ENCODE measurements at places on chromosomes 13 and 19.

GRCh38 chr19:5567970-5568407, 236 bp upstream of the TINCR start:
- H3K4me1 ChIP-seq: no peaks in the 10 kb centered on the region
- no peak overlapping the region for H3K4me3 ChIP-seq
- no peaks in the 10 kb centered on the region for H3K36me3 ChIP-seq
- peak; percentile 36 for ATAC-seq

DNA sequence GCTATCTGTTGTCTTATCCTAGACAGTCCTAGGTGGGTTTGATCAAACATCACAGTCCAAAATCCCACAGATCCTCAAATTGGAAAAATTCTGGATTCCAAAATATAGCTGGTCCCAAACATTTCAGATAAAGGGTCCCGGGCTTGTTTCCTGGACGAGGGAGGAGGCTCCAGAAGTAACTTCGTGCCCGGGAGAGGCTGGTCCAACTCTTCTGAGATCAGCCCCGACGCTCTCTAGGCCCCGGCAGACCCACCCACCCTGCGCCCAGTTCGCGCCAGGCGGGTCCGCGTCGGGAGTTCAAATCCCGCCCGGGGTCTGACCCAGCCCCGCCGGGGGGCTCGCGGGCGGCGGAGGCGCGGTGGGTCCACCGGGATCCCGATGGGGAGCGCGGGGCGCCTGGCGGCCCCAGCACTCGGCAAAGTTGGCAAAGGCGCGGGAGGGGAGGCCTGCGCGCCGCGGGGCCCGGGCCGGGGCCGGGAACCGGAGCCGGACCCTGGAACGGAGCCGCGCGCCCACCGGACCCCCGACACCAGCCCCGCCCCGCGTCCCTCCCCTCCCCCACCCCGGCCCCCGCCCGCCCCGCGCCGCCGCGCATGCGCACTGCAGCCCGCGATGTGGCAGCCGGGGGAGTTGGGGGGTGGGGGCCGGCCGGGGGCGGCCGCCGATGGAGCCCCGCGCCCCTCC, 513 bp downstream of the MIER2 start:
- peak; percentile 68 for ATAC-seq
- peaks cover 16% of the 10 kb centered on the region for H3K36me3 ChIP-seq
- peaks cover 8% of the 10 kb centered on the region for H3K27me3 ChIP-seq
- H3K27ac ChIP-seq: peak overlapping the region; percentile 24
- peaks cover 55% of the 10 kb centered on the region for H3K4me1 ChIP-seq

- no peaks in the 10 kb centered on the region for H3K4me1 ChIP-seq
- no peak overlapping the region for H3K4me3 ChIP-seq
- no peaks in the 10 kb centered on the region for H3K36me3 ChIP-seq
- ATAC-seq: no peak
Measured at GRCh38 chr13:51977625-51978024, 33.6 kb downstream of the ATP7B start.

DNA sequence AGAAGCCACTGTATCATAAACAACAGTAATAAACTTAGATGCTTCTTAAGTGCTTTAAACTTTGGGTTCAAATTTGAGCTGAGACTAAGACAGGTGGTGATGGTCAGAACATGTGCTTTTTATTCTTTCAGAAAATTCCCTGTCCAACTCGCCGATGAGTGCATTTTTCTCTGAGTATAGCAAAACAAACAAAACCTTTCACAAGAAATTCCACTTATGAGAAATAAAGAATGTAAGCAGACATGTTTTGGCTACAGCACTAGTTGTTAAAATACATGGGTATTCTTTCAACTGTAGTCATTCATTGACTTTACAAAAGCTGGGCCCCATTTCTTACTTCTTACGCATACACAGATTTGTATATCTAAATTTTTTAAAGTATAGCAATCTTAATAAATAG, 125.6 kb downstream of the SPRY2 start:
- no peak overlapping the region for H3K27ac ChIP-seq
- no peak overlapping the region for H3K4me3 ChIP-seq
- no peaks in the 10 kb centered on the region for H3K4me1 ChIP-seq
- H3K36me3 ChIP-seq: no peaks in the 10 kb centered on the region
- ATAC-seq: no peak

GRCh38 chr13:73742982-73743381, 391.2 kb downstream of the KLF12 start:
- no peak overlapping the region for H3K4me3 ChIP-seq
- no peak overlapping the region for H3K27ac ChIP-seq
- no peaks in the 10 kb centered on the region for H3K4me1 ChIP-seq
- no peak for ATAC-seq

DNA sequence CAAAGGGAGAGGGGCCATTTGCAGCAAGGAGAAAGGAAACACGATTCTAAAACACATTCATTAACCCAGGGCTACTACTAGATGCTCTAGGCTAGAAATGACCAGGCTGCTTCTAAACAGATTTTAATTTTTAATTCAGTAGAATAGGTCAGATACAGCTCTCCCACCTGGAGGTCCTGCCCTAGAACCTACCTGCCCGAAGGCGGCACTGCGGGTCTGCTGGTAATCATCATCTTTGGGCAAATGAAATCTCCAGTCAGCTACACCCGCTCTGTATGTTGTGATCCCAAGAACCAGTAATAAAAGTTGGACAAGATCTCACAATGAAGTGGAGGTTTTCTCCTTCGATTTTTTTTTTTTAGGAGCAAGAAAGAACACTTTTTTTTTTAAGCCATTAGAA, 345.3 kb downstream of the ENOX1 start:
- no peak for ATAC-seq
- no peak overlapping the region for H3K27ac ChIP-seq
- H3K36me3 ChIP-seq: no peaks in the 10 kb centered on the region
- no peaks in the 10 kb centered on the region for H3K4me1 ChIP-seq
- no peaks in the 10 kb centered on the region for H3K27me3 ChIP-seq
- H3K4me3 ChIP-seq: no peak overlapping the region

GRCh38 chr13:40002016-40002415, 346.6 kb downstream of the COG6 start:
- no peaks in the 10 kb centered on the region for H3K36me3 ChIP-seq
- H3K4me3 ChIP-seq: no peak overlapping the region
- no peaks in the 10 kb centered on the region for H3K4me1 ChIP-seq
- ATAC-seq: no peak
- H3K27me3 ChIP-seq: peaks cover 19% of the 10 kb centered on the region
- no peak overlapping the region for H3K27ac ChIP-seq

- no peak overlapping the region for H3K27ac ChIP-seq
- H3K4me1 ChIP-seq: no peaks in the 10 kb centered on the region
- ATAC-seq: no peak
- no peaks in the 10 kb centered on the region for H3K36me3 ChIP-seq
- no peak overlapping the region for H3K4me3 ChIP-seq
Measured at GRCh38 chr13:105089858-105090643, 1445.4 kb downstream of the EFNB2 start.

GRCh38 chr13:52651897-52652195, 790 bp upstream of the SUGT1 start:
- peaks cover 8% of the 10 kb centered on the region for H3K4me1 ChIP-seq
- ATAC-seq: no peak
- no peak overlapping the region for H3K4me3 ChIP-seq
- peaks cover 17% of the 10 kb centered on the region for H3K36me3 ChIP-seq
- H3K27ac ChIP-seq: no peak overlapping the region

GRCh38 chr13:32585550-32586079, 637 bp upstream of the PDS5B start:
- H3K36me3 ChIP-seq: no peaks in the 10 kb centered on the region
- H3K27me3 ChIP-seq: no peaks in the 10 kb centered on the region
- H3K27ac ChIP-seq: peak overlapping the region; percentile 80
- peak overlapping the region; percentile 84 for H3K4me3 ChIP-seq

GRCh38 chr13:27967736-27968315, 1.3 kb downstream of the CDX2 start:
- H3K4me1 ChIP-seq: peaks cover 43% of the 10 kb centered on the region
- peak overlapping the region; percentile 40 for H3K27ac ChIP-seq
- ATAC-seq: no peak

GRCh38 chr13:94829185-94829836, 117.0 kb upstream of the SOX21 start:
- no peaks in the 10 kb centered on the region for H3K4me1 ChIP-seq
- no peak overlapping the region for H3K27ac ChIP-seq
- H3K4me3 ChIP-seq: no peak overlapping the region
- H3K36me3 ChIP-seq: no peaks in the 10 kb centered on the region
- ATAC-seq: no peak
- H3K27me3 ChIP-seq: peaks cover 8% of the 10 kb centered on the region

Data from stimulated activated memory B cell treated with anti-CD40 and anti-IgM and Interleukin-4, amounts not matched to agents 10 μg/mL and 1 μg/mL and 100 μg/mL, for 72 hours (primary cell).